ENCODE measurements at places on chromosomes 6 and 20.

DNA sequence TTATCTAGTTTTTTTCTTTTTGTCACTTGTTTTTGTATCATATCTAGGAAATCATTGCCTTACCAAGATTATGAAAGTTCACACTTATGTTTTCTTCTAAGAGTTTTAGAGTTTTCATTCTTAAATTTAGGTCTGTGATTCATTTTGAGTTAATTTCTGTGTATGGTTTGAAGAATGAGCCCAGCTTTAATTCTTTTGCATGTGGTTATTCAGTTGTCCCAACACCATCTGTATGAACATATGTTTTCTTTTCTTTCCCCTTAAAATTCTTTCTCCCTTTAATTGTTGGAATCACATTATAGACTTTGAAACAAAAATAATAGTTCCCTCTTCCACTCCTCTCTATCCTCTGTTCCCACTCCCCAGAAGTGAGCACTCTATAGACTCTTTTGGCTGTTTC is 85.4 kb downstream of the SLX4IP start:
- no peak for DNase-seq

DNA sequence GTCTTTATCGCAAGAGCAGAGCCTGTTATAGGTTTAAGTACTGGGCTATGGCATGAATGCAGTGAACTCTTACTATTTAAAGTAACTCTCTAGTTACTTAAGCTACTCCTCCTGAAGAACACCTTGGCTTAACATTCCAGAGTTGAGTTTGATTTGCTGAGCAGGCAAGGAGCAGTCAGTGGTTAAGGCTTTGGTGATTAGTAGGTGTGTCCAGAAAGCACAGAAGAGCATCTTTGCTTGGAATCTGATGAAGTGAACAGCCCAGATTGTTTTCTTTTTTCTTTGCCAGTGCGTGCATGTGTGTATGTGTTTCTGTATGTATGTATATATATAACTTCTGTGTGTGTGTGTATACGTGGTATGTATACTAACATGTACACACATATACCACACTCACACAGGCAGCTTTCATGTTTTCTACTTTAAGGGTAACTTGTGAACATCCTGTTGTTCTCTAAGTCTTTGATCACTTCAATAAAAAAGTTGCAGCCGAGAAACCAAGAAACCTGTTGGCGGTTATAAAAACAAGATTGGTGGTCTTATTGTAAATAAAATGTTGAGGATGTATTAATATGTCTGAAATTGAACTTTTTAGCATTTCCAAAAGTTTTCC is 56.2 kb upstream of the TULP4 start:
- DNase-seq = no peak

- peak; percentile 42 for DNase-seq
Measured at GRCh38 chr6:107866606-107867301, 42.6 kb upstream of the SCML4 start.

GRCh38 chr6:33981421-33981820 is 164.5 kb downstream of the GRM4 start:
- DNase-seq = no peak

GRCh38 chr20:61515922-61516321 is 263.9 kb downstream of the CDH4 start:
- DNase-seq = no peak

DNA sequence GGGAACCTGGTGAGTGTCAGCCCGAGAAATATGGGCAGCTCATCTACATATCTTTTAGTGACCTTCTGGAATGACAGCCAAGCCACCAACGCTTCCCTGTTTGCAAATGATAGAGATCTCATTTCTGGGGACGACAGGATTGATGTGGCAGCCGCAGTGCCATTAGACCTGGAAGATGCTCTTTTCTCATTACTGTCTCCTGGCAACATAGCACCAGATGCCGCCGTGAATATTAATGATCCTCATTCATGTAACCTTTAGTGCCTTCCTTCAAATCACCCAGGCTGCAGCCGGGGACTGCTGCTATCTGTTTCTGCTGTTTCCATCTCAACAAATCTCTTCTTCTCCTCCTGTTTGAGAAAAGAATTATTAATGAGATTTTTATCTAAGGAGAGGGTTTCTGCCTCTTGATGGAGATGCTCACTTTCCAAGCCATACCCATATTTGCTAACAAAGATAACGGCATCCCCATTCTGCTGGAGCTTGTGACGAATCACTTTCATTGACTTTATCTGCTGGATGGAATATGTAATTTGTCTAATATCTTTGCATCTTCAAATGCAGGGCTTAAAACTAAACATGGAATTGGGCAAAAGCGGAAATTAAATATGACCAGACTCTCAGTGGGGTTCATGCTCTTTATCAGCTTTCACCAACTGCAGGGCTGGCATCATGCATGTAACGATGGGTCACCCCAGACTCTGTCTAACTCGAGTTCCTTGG is 74.8 kb upstream of the KIF16B start:
- no peak for DNase-seq

- no peak for DNase-seq
Measured at GRCh38 chr20:10114598-10114997, 79.8 kb downstream of the ANKEF1 start.

- DNase-seq = no peak
Measured at GRCh38 chr20:46291401-46291800, 16.9 kb downstream of the CDH22 start.

- no peak for DNase-seq
Measured at GRCh38 chr6:155171747-155172449, 91.9 kb upstream of the CLDN20 start.

DNA sequence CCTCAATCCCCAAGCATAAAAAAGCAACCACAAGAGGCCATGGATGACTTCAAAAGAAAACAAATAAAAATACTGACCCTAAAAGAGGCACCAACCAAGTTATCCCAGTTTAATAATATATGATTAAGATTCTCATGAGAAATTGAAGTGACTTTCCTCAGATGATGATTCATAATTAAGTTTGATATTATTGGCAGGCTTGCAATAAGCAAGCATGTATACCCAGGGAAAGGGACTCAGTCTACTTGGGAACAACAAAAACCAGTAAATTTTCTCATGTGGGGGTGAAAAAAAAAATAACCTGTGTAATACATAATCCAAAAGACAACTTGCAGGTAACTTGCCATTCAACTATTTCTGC is 19.6 kb downstream of the JAG1 start:
- no peak for DNase-seq

- no peak for DNase-seq
Measured at GRCh38 chr6:13667655-13668054, 44.0 kb downstream of the RANBP9 start.

DNA sequence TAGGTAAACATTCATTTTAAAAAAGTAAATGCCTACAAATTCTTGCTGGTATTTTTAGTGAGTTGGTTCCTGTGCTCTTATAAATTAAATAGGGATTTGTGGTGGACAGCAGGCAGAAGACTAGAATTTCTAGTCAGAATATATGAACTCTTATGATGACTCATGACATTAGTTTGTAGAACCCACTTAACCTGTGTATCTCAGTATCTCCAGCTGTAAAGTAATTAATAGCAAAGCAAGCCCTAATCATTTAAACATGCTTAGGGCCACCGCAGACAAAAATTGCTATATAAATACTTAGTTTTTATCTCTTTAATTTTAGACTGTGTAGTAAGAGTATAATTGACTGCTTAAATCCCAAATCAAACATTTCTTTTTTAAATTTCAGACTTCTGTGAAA is 2.4 kb downstream of the FAM135A start:
- DNase-seq = no peak

GRCh38 chr6:127347178-127347577 is 3.8 kb upstream of the ECHDC1 start:
- DNase-seq = peak; percentile 87

GRCh38 chr20:17952692-17953684 is 15.6 kb downstream of the SNX5 start:
- DNase-seq = no peak

DNA sequence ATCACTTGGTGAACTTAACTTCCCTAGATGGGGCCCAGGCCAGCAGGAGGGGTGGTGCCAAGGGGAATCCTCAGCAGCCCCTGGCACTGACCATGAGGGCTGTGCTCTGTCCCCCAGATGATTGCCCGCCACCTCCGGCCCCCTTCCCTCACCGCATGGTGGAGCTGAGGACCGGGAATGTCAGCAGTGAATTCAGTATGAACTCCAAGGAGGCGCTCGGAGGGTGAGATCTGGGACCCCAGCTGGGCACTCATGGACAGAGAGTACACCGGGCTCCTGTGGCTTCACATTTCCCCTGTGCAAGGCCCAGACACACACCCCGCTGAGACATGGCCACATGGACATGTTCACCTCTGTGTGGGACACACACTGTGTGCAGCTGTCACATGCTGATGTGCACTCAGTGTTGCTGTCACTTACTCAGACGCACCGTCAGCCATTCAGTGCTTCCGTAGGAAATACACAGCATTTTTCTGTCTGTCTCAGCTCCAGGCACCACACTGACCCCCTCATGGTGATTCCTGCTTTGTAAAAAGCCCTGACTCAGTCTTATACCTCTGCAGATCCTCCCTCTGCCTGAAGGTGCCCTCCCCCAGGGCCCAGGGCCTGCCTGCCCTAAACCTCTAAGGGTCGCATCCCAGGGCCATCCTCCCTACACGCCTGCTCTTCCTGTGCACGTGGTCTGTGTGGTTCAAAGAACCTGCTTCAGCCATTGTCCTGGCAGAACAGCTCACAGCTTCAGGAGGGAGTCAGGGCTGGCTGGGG is 4.4 kb downstream of the MYLK2 start:
- DNase-seq = no peak

DNA sequence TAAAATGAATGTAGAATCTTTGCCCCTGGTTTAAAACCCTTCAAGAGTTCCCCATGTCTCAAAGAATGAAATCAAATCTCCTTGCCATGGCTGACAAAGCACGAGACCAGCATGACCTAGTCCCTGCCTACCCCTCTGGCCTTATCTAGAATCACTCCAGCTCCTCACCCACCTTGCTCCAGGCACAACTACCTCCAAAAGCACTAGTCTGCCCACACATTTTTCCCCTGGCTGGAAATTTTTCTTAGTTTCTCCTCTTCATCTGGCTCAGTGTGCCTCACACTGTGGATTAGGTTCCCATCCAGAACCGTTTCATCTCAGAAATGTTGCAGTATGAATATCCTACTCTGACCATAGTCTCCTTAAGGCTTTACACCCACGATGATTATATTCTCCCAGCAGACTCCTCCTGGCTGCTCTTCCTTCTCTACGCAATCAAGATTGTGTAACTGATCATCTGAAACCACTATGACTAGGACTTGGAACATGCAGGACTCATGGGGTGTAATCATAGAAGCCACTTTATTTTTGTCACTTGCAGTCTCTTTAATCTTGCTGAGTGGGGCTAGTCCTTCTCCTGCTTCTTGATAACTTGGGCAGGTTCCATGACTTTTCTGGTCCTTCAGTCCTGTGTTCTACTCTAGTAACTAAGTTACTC is 7.8 kb upstream of the MRS2 start:
- DNase-seq = peak; percentile 75

DNA sequence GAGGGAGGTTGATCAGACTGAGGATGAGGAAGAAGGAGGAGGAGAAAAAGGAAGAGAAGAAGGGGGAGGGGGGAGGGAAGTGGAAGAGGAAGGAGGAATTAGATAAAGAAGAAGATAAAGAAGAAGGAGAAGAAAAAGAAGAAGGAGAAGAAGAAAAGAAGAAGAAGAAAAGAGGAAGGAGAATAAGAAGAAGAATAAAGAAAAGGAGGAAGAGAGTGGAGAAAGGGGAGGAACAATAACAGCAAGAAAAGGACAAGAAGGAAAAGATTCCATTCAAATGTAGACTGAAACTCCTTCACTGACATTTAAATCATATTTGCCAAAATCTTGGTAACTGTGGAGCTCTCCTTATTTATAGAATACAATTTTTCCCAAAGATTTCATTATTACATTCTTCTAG is 34.3 kb upstream of the RCAN2 start:
- DNase-seq = no peak

DNA sequence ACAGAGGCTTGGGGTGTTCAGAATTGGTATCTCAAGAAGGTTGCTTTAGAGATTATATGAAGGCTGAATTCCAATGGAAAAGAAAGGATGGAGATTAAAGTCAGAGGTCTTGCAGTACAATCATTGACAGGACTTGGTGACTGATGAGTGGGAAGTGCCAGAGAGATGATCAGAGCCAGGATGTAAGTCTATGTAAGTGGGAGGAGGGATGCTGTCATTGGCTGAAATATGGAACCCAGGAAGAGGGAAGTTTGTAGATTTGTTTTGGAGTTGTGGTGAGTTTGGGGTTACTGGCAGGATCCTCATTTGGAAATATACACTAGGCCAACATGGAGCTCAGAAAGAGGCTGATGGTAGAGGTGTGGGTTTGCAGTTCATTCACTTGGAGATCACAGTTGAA is 23.8 kb upstream of the TNFAIP3 start:
- DNase-seq = peak; percentile 89

GRCh38 chr20:8464368-8464767 is 332.3 kb downstream of the PLCB1 start:
- DNase-seq = no peak

DNA sequence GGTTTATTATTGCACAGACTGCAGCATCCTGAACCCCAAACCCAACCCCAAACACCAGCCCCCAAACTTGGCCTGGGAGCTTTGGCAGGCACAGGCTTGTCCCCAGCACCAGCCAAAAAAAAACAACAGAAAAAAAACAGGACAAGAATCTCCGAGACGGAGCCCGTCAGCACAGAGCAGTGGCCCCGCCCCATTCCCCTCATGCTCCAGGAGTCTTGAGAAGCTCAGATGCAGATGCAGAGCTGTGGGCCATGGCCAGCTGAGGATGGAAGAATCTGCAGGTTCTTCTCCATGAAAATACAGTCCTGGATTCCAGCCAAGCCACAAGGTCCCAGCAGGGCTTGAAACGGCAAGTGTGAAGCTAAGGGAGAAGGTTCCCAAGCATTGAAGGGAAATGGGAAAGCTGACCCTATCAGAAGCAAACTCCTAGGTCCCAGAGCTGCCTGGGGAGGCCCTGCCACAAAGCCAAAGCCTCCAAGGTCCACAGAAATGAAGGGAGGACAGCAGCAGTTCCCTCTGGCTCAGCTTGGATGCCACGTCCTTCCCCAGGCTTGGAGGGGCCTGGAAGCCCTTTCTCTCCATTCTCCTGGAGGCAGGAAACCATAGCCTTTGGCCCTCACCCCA is 75.2 kb downstream of the JPH2 start:
- no peak for DNase-seq

DNA sequence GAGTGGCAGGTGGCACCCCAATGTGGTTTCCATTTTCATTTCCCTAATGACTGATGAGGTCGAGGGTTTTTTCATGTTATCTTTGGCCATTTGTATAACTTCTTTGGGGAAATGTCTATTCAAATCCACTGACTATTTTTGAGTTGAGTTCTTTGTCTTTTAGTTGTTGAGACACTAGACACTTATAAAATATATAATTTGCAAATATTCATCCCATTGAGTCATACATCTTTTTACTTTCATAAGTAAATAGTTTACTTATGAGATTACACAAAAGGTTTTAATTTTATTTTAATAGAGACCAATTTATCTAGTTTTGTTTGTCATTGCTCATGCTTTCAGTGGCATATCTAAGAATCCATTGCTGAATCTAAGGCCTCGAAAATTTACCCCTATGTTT is 49.5 kb downstream of the THBS2 start:
- DNase-seq = no peak

- no peak for DNase-seq
Measured at GRCh38 chr6:122806291-122806690, 17.2 kb downstream of the SMPDL3A start.

- no peak for DNase-seq
Measured at GRCh38 chr6:33248643-33248931, 23.1 kb downstream of the VPS52 start.

GRCh38 chr20:35597186-35597585 is 18.4 kb upstream of the SPAG4 start:
- no peak for DNase-seq
